GM23248 (cell line): ENCODE measurements at places on chromosomes 11 and 22. TPM values are rescaled to one million over a fixed set of nuclear protein-coding genes. Genes with fewer than 3 reads are reported as not detected.

OR52H1 gene
- total RNA-seq, result not detected in 2 replicates

TRIM6 gene
- total RNA-seq, result 2.3 and 3.6 TPM in 2 replicates

PMM1 gene
- total RNA-seq, result 29.4 and 33.3 TPM in 2 replicates

SMC1B gene
- 0.13 TPM in 1 of 2 replicates, not detected in the other for total RNA-seq

SMTNL1 gene
- not detected in 2 replicates for total RNA-seq

SVIP gene
- total RNA-seq, result 0.51 and 0.54 TPM in 2 replicates

DNA sequence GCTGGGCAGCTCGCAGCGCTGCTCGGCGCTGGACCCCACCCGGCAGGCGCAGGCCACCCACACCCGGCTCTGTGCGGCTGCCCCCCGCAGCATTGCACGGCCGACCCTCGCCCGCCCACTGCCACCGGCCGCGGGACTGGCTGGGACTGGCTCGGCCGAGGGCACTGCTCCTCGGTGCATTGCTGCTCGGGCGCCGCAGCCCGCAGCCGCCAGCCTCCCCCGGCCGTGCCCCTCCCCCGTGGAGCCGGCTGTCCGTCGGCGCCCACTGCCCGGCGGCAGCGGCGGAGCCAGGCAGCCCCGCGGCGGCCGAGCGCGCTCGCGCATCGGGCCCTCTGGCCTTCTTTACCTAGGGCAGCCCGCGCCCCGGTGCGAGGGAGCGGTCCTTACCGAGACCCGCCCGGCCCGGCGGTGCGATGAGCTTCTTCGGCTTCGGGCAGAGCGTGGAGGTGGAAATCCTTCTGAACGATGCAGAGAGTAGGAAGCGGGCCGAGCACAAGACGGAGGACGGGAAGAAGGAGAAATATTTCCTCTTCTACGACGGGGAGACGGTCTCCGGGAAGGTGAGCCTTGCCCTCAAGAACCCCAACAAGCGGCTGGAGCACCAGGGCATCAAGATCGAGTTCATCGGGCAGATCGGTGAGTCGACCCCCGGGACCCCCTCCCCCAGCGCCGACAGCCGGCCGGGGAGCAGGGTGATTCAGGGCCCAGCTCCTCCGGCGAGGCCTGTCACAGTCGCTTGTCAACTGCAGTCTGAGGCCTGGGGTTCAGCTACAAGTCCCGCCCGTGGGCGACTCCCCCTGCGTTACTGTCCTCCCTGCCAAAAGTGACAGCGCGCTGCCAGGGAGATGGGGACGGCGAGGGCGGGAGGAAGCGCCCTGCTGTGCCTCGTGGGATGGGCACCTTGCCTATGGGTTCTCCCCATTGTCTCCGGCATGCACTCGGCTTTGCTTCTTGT lies 516 bp downstream of the VPS26B start:
- DNase-seq, result peak; percentile 65

DNA sequence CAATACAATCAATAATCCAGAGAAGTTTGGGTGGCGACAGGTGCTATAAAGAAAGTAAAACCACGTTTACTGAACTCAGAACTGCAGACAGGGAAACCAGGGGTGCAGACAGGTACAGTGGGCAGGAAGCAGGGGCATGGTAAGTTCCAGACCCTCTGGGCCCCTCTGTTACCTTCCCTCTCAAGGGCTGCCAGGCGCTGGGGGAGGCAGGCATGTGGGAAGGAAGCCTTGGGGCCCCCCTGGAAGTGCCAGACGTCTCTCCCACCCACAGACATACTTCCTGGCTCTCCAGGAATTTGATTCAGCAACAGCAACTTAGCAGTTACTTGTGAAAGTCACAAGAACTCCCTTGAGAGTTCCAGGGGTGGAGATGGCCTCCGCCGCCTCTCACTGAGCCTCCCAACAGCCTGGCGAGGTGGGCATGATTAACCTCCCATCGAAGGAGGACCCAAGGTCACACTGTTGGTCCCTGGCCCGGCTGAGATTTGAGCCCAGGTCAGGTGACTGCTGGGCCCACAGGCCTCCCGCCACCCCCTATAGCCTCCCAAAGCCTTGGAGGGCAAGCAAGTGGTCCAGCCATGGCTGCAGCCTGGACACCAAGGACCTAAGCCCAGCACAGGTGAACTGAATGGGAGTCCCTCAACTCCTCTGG lies 14.1 kb upstream of the TSKU start:
- peak; percentile 50 for DNase-seq

- no peak for DNase-seq
Observed at GRCh38 chr11:122071709-122072202, 44.3 kb downstream of the BLID start.

DNA sequence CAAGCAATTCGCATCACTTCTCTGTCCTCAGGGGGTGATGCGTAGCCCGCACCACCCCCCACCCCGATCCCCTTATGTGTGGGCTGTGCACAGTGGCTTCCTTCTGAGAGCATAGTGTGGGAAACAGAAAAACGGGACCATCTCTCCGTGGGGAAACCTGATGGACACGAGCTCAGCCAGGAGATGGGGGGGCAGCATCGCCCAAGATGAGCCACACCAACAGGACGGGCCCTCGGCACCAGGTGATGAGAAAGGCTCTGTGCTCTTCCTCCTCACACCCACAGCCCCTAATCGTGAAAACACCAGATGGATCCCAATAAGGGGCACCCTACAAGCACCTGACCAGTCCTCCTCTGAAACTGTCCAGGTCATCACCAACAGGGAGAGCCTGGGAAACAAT lies 153.6 kb downstream of the SHANK2 start:
- DNase-seq, result no peak

GRCh38 chr11:1728931-1729691 lies 21.3 kb downstream of the IFITM10 start:
- no peak for DNase-seq

GRCh38 chr11:134592391-134592990 lies 180.4 kb upstream of the B3GAT1 start:
- DNase-seq, result no peak

- DNase-seq, result no peak
Observed at GRCh38 chr11:133865466-133865865, 20.2 kb upstream of the SPATA19 start.

DNA sequence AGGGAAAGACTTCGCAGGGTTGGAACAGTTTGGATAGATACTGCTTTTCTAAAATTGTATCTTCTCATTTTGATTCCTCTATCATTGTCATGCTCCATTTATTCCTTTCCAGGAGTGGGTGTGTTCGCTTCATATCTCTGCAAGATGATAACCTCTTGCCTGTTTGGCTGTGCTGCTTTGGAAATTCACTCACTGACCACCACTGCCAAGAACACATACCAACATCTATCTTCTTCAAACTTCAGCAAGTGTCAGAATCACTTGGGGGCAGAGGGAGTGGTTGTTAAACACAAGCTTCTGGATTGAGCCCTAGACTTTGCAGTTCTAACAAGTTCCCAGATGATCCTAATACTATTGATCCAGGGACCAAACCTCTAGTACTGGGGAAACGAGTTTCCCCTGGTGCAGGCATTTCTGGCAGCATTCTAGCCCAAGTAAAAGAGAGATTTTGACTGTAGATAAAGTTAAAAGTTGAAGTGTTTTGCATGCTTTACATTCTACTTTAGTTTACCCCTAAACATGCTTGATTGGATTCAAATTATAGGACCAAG lies 11.5 kb upstream of the DKK3 start:
- no peak for DNase-seq

DNA sequence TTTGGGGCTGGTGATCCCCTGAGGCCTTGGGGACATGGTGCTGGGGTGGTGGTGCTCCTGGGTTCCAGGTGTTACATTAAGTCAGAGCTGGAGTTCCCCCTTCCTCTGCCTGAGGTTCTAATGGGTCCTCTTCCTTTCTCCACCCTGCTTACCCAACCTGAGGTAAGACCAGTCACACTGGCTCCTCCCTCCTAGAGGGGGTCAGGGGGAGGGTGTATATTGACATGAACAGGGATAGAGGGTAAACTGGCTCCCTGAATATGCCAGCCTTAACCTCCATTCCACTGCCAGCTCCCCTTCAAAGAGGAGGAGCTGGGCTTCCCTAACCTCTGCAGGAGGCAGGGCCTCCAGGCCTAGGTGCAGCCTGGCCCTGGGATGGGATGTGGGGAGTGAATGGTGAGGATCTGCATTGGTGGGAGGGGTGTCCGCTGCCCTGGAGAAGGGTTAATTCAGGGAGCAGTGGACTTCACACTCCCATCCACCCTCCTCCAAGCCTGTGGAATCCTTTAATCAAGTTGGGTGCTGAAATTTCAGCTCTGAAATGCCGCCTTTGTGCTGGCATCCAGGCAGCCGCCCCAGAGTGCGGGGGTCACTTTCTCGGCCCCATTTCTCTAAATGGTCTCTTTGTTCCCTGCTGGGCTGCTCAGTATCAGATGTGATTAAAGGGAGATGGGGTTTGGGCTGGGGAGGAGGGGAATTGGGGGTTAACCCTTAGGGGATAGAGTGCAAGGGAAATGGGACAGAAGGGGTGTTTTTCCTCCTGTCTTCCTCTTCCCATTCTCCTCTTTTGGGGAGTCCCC lies 15.2 kb downstream of the POLR2F start:
- DNase-seq, result no peak
